Activated CD4-positive, CD25-positive, alpha-beta regulatory T cell treated with anti-CD3 and anti-CD28 coated beads, Interleukin-2, amount 50 U/mL, for 72 hours (primary cell): ENCODE measurements at places on chromosomes 6 and 20.
A peak's percentile ranks its signal among the peaks of the same experiment; 100 is the strongest.

DNA sequence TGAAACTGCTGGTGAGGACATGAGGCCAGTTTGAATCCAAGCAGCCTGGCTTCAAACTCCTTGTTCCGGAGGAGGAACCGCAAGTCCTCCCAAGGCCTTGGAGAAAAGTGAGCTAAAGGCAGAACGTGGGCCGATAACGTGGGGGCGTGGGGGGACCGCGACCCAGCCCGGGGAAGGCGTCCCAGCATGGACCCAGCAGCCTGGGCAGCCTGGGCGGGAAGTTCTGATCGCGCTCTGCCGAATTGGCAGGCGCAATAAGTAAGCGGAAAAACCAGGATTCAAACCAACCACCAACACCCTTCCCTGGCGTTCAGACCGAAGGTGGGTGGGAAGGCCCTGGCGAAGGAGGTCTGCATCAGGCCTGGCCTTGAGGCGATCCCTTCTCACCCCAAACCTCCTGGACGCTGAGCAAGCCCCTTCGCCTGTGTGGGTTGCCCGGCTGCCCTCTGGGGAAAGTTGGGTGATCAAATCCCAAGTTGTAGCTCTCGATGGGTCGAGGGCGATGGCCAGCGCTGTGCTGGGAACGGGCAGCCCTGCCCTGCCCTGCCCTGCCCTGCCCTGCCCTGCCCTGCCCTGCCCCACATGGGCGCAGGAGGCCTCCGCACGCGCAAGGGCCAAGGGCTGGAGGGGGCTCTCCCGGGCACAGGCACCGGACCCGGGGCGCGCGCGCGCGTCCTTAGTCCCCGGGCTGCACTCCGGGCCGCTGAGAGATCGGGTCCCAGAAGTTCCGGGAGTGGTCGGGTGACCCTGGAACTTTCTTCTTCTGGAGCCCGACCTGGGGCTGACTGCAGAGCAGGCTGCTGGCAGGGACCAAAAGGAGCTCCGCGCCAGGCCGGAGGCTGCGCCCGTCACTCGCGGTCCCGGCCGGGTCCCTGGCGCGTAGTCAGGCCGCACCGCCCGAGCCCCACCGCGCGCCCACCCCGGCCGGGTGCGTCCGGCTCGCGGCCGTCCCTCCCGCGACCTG is 637 bp upstream of the SLC22A3 start:
- no peak for DNase-seq

GRCh38 chr6:42545226-42545773 is 18.5 kb upstream of the UBR2 start:
- DNase-seq = no peak

DNA sequence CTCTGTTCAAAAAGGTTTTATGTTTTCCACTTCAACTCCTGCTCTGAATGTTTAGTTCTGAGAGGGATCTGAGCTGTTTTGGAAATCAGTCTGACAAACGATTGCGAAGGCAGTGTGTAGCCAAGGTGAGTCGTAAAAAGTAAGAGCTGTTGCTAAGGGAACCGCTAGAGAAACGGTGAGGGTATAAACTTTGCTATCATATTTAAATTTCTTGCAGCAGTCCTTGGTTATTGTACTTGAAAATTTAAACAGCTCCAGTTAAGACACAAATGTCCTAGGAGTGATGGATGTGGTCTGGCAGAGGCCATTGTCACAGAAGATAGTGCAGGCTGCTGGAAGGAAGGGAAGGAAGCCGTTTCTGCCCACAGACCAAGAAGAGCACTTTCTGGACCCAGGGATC is 64.9 kb upstream of the CITED2 start:
- DNase-seq = no peak

- no peak for DNase-seq
Observed at GRCh38 chr6:152893187-152893586, 89.7 kb downstream of the FBXO5 start.

DNA sequence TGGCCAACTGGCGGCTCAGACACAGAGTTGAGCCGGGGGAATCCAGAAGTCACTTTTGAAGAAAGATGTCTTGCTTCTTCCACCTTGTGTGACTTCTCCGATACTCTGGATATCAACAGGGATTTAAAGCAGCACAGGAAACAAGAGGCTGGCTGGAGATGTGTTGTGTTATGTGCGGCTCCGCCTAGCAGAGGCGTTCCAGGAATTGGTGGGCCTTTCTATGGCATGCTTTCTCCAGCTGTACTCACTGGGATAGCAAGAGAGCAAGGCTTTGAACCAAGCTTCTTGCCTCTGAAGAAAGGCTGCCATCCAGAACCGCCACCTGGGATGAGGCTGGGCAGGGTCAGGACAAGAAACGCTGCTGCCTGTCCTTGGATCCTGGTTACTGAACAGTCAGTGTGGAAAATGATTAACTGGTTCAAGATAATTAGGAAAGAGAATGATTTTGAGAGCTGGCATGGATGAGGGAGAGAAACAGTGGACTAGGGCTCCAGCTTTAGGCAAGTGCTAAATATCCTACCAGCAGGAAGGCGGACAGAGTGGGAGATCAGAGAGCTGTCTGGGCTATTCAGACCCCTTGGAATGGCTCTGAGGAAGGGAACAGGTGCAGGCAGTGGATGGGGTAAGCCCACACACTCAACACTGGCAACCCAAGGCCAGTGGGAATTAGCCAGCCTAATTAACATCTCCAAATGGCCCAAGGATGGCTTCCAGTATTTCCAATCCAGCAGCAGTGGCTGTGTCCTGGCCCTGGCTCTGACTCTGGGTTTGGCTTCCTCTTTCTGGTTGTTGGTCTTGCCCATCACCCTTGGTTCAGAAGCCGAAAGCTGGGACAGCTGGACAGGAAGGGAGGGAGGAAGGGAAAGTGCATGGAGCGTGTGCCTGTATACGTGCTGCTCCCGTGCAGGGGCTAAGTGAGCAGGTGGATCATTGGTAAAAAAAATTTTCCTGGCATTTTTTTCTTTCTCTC is 31.9 kb downstream of the INSM1 start:
- DNase-seq = no peak

GRCh38 chr6:160030103-160030502 is 61.2 kb downstream of the IGF2R start:
- no peak for DNase-seq

- no peak for DNase-seq
Observed at GRCh38 chr6:53615633-53616449, 49.7 kb downstream of the KLHL31 start.

GRCh38 chr20:2871661-2872458 is 1.4 kb upstream of the PTPRA start:
- no peak for DNase-seq

DNA sequence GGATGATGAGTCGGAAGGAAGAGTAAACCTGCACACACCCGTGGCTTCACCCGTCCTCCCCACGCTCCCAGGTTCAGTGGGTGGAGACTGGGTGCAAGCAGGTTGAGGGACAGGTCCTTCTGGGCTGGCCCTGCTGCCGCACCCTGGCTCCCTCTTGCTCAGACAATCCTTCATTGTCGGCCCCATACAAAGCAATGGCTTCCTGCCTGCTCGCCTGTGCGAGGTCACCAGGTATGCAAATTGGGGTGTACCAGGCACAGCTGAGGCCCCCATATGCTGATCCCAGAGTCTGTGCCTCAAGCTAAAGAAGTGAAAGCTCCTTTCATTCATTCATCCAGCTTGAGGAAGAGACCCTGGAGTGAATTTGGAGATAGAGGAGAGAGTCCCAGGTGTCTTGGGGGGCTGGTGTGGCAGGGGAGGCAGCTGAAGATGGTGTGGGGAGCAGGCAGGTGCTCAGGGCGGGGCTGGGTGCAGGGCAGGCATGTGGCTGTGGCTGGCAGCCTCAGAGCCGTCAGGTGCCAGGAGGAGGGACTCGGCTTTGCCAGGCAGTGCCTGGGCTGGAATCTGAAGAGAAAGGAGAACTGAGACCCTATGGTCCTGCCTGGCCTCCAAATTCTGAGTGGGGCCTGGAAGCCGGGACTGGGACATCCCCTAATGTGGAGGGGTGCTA is 4.7 kb downstream of the SLCO4A1 start:
- DNase-seq = no peak

DNA sequence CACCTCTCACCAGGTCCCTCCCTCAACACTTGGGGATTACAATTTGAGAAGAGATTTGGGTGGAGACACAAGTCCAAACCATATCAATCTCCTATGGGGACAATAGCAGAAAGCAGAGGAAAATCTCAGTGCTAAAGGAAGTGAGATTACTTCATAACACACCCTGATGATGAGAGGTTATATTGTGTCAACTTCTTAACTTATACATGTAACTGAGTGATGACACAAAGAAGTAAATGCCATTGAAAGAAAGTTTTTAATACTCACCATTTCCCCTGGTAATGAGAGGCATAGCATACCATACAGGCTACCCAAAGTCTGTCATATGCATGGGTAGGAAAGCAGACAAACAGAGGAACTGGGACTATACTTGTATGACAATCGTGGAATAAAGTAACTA is 137.2 kb downstream of the MMUT start:
- DNase-seq = no peak

DNA sequence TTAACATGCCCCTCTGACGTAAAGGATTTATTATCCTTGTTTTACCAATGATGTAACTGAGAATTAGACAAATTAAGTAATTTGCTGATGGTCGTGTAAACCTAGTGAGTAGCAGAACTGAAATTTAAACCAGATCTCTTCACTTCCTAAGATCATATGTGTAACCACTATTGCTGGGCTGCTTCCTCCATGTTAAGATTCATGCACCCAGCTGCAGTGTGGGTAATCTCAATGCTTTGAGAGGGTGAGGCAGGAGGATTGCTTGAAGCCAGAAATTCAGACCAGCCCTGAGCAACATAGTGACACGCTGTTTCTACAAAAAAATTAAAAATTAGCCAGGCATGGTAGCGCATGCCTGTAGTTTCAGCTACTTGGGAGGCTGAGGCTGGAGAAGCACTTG is 97.9 kb downstream of the L3MBTL3 start:
- no peak for DNase-seq

- no peak for DNase-seq
Observed at GRCh38 chr20:49727478-49727877, 13.8 kb upstream of the B4GALT5 start.

- DNase-seq = no peak
Observed at GRCh38 chr6:127950566-127951145, 49.8 kb upstream of the THEMIS start.

DNA sequence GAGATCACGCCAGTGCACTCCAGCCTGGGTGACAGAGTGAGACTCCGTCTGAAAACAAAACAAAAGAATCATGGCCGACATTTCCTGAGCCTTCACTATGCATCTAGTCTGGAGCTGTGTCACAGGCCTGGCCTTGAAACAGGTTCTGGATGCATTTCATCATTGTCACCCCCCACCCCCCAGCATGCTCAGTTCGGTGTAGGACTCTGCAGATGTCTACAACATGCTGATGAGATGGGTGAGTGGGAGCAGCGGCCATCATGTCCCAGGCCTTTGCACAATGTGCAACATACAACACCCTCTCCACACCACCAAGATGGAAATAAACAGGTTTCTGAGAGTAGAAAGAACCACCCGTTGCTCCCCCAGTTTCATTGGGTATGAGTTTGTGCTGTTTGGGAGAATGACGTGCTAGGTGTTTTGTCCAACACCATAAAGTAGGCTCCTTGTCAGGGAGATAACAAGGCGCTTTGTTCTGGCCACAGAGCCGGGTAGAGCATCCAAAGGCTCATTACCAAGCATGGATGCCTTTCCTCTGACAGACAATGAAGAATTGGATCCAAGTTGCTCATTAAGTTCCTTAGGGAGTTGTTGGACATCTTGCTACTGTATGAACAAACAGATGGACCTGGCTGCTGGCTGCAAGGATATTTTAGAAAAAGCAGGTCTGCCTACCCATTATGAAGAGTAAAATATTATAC is 22.1 kb downstream of the SNHG17 start:
- no peak for DNase-seq

GRCh38 chr20:5001174-5002076 is at the start of gene SLC23A2:
SLC23A2 (minus strand) TSS chr20:5001510; CDS start chr20:4932562, 68,948 bp downstream.
- DNase-seq = peak; percentile 53

- DNase-seq = no peak
Observed at GRCh38 chr6:142280265-142280664, 21.5 kb upstream of the ADGRG6 start.

DNA sequence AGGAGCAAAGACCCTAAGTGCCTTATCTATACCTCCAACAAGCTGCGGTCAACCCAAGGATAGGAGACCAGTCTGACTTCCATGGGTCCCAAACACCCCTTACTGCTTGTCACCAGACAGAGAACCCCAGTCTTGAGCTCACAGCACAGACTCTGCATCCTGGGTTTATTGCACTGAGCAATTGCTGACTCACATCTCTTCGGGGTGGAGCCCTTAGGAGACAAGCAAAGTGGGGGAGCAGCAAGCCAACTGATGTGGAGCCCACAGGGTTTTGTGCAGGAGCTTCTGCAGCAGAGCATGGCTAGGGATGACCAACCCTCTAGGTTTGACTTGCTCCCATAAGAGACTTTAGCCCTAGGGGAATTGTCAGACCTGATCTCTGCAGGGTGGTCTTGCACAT is 38.6 kb upstream of the EYS start:
- no peak for DNase-seq

DNA sequence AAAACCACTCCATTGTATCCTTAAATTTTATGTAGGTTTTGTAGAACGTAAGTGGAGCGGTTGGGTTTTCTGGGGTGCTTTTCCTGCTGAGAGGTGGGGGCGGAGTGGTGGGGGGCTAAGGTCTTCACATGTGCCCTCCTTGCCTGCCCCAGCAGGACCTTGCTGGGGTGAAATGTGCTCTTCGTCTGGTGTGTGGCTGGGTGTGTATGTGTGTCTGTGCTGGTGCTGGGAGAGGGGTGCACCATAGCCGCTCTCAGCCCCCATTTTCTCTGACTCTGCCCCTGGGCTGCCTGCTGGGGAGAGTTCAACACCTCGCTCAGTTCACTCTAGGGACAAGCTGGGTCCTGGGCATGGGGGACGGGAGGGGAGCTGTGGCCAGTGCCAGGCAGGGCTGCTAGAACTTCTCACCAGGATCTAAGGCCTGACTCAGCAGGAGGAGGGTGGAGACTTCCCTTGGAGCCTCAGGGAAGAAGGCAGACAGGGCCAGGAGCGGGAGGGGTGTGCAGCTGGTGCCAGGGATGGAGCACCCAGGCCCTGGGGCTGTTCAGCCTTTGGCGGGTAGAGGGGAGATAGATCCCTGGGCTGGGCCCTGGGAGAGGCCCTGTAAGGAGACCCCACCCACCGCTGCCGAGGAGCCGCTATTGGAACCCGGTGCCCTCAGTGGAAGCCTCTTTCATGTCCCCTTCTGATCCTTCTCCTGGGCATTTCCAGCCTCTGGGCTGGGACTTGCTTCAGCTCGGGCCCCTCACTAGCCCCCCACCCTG is 4.8 kb downstream of the SOX18 start:
- DNase-seq = no peak

- DNase-seq = no peak
Observed at GRCh38 chr20:52399352-52399751, 207.8 kb upstream of the ZFP64 start.

DNA sequence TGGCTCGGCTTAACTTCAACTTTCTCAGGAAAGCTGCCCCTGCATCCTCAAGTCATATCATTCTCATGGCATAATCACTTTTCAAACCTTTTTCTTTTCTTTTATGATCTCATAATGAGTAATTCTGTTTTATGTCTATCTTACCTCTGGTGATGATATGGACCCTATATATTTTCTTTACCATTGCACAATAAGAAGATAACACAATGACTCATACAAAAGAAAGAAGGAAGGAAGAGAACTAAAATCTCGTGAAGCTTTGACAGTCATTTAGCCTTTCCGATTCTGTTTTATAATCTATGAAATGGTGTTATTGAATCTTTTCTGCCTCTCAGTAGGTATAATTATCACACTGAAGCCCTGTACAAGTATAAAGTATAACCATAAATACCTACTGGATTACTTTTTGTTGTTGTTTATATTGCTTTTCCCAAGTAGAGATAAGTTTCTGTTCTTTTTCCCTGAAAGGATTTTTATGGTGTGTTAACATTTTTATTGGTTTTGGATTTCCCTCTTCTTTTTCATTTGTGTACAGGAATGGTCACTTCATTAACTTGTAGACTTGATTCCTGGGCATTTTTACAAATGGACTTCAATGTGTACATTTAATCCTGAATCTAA is 300.9 kb downstream of the LAMA2 start:
- DNase-seq = no peak
